ENCODE measurements at places on chromosomes 16 and 17. TPM values are rescaled to one million over a fixed set of nuclear protein-coding genes. Genes with fewer than 3 reads are reported as not detected.

DNA sequence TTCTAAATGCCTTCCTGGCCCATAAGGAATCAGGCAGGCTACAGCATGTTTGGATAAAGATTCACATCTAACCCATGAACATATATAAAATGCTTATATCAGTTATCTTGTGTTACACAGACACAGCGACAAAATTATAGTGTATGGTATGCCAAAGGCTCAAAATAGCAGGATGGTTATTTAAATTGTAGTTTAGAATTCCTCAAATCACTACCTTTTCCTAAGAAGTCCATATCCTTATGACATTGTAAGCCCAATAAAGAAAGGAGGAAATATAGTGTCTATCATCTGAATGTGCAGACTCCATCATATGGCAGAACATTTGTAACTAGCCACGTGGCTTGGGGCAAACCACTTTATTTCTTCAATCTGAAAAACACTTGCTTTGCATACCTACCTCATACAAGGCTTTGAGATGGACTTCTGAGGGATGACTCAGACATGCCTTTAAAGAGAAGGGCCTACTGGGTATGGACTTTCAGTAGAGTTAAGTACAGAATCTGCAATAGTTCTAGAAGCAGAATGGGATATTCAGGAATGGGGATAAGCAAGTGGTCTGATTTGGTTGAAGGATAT, 12.1 kb upstream of the DHX8 start:
- H3K4me1 ChIP-seq = no peaks in the 10 kb centered on the region
- no peak overlapping the region for H3K4me3 ChIP-seq
- no peak for DNase-seq
- peaks cover 1% of the 10 kb centered on the region for H3K27me3 ChIP-seq

DNA sequence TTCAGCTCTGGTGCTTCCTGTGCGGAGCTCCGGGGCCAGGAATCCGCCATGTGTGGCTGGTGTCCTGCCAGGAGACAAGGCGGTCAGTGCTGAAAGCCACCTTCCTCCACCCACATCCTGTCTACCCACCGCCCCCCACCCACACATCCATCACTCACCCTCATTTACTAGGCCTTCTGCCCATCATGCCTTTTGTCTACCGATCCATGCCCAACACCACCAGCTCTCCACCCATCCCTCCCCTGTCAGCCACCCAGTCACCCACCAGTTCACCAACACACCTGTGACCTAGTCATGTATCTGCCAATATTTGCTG, 241.4 kb downstream of the KATNIP start:
- DNase-seq = no peak
- no peak overlapping the region for H3K27ac ChIP-seq
- no peaks in the 10 kb centered on the region for H3K36me3 ChIP-seq
- no peak overlapping the region for H3K4me3 ChIP-seq
- no peaks in the 10 kb centered on the region for H3K27me3 ChIP-seq

GRCh38 chr17:31537565-31538011, 146.1 kb downstream of the RAB11FIP4 start:
- H3K36me3 ChIP-seq = no peaks in the 10 kb centered on the region
- no peaks in the 10 kb centered on the region for H3K27me3 ChIP-seq
- no peaks in the 10 kb centered on the region for H3K4me1 ChIP-seq
- no peak overlapping the region for H3K4me3 ChIP-seq
- no peak overlapping the region for H3K27ac ChIP-seq
- DNase-seq = no peak

- no peaks in the 10 kb centered on the region for H3K36me3 ChIP-seq
- H3K4me3 ChIP-seq = no peak overlapping the region
- no peak for DNase-seq
- H3K27me3 ChIP-seq = no peaks in the 10 kb centered on the region
Observed at GRCh38 chr16:4097826-4098240, 18.4 kb downstream of the ADCY9 start.

GRCh38 chr17:74305865-74306654, 20.0 kb upstream of the KIF19 start:
- no peaks in the 10 kb centered on the region for H3K4me1 ChIP-seq
- no peaks in the 10 kb centered on the region for H3K27me3 ChIP-seq
- no peaks in the 10 kb centered on the region for H3K36me3 ChIP-seq
- no peak overlapping the region for H3K4me3 ChIP-seq

GRCh38 chr16:17914168-17914567, 422.4 kb downstream of the NPIPA8 start:
- DNase-seq = no peak
- H3K4me3 ChIP-seq = no peak overlapping the region
- no peaks in the 10 kb centered on the region for H3K27me3 ChIP-seq
- H3K36me3 ChIP-seq = no peaks in the 10 kb centered on the region

DNA sequence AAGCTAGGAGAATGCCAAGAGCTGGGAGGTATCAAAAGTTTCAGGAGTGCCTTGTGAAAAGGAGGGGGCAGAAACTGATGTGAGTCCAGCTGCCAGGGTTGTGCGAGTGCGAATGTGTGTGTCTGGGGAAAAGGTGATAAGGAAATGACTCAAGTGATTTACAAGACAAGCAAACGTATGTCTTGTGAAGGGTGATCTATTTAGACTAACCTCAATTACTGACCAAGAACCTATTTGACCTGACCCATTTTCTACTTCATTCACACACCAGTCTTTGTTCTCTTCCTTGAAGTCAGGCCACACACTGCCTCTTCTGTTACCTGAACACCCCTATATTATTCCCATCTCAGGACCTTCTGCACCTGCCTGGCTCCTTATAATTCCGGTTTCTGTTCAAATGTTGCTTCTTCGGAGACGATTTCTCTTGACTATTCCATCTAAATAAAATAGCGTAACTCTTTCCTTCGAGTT, 1.0 kb downstream of the GDE1 start:
- peak overlapping the region; percentile 86 for H3K27ac ChIP-seq
- H3K4me1 ChIP-seq = peaks cover 33% of the 10 kb centered on the region
- no peaks in the 10 kb centered on the region for H3K27me3 ChIP-seq
- H3K36me3 ChIP-seq = no peaks in the 10 kb centered on the region
- peak overlapping the region; percentile 80 for H3K4me3 ChIP-seq

DNA sequence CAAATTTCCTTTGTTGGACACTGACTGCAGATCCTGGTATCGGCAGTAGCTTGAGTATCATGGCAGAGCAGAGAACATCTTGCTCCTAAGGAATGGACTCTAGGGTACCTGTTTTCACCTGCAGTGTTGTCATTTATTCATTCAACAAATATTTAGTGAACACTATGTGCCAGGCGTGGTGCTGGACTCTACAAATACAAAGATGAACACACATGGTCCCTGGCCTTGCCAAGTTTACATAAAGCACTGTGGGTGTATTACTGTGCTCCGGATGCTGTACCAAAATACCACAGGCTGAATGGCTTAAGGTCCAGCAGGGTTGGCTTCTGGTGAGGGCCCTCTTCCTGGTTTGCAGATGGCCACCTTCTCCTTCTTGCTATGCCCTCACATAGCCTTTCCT, 14.2 kb upstream of the CCR7 start:
- no peak overlapping the region for H3K27ac ChIP-seq
- DNase-seq = no peak
- H3K4me3 ChIP-seq = no peak overlapping the region
- H3K4me1 ChIP-seq = peaks cover 4% of the 10 kb centered on the region
- H3K36me3 ChIP-seq = no peaks in the 10 kb centered on the region

AIPL1 gene
- not detected for total RNA-seq

OR3A1 gene
- not detected for total RNA-seq

MYOCD gene
- 1.2 TPM for total RNA-seq

Measured in psoas muscle (tissue), 8 donors.